Astrocyte (in vitro differentiated cells and primary cell): ENCODE measurements at places on chromosomes 4 and X.

DNA sequence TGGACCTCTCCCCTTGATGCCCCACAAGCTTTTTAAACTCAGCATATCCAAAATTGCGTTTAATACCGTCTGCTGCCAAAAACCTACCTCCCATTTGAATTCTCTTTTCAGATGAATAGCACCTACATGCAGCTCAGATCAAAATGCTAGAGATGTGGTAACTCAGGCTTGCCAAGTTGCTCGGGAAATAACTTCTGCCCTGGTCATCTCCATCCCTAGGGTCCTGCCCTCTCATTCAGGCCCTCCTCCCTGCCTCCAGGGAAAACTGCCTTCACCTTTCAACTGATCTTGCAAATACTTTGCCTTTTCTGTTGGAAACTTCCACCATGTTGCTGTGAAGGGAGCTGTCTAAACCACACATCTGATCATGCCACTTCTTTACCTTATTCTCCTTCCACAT, 114.1 kb downstream of the SPRY1 start:
- no peak for DNase-seq

DNA sequence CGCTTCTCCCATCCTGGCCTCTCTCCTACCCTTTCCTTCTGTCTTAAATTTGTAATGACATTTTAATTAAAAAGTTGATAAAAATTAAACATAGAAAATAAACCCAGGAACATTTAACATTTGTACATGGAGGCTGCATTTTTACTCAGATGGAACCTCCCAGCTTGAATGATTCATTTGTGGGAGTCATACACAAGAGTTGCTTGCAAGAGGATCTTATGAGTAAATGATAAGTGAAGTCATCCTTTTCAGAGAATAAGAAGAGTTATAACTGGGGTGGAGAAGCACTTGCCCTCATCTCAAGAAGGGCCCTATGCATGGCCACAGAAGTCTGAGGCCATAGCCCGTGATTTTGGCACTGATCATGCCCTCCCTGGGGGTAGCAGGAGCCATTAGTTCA, 482.9 kb upstream of the BOD1L1 start:
- DNase-seq: peak; percentile 63

- no peak for DNase-seq
Measured at GRCh38 chrX:1537031-1537715, at the start of gene P2RY8. TSS of gene P2RY8 (minus strand) at chrX:1537185. CDS start at chrX:1466558, 70,627 bp downstream.

DNA sequence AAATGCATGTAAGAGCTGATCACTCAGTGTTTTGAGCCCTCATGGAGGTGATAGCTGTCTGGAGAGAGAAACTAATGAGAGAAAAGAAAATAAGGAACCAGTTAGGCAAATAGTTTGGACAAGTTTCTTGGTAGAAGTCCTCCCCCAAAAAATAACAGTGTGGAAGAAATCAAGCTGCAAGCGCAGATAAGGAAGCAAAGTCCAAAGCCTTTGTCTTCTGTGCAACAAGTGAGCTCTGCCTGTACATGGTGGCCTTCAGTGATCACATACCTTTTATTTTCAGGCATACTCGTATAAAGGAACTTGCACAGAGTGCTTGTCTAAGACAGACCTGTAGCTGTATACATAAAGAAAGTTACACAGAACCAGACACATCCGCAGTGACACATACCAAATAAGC, 2.5 kb upstream of the UGT2A3 start:
- no peak for DNase-seq

- DNase-seq: no peak
Measured at GRCh38 chrX:26254436-26254835, 38.5 kb downstream of the MAGEB5 start.

DNA sequence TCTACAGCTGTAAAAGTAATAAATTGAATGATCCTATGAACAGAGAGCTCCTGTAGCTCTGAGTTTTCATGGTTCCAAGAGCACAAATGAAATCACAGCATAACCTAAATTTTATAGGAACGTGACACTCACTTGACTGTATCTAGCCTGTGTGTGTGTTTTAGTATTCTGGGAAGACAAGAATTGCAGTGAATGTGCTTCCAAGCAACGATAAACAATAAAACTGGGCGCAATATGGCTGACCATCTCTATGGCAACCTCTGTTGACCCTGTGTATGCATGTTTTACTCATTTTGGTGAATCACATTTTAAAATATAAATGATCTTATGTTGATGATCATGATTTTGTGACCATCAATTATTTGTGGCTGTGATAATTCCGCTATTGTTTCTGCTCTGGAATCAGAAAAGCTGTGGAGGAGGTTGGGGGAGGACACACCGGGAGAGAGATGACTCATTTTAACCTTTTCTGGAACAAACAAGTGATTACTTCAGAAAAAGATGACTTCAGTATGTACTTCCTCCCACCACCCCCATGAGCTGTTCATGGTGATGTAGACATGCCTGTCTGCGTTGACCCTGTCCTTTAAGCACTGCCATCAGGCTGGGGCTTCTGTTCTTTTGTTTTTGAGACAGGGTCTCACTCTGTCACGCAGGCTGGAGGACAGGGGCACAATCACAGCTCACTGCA, 31.8 kb downstream of the USP11 start:
- peak; percentile 67 for DNase-seq

- no peak for DNase-seq
Measured at GRCh38 chrX:30627818-30628652, 25.2 kb upstream of the GK start.

- no peak for DNase-seq
Measured at GRCh38 chr4:137647375-137647774, 115.1 kb upstream of the PCDH18 start.

- no peak for DNase-seq
Measured at GRCh38 chrX:95860127-95860526, 824.5 kb upstream of the DIAPH2 start.

GRCh38 chrX:63934791-63935190, 149.8 kb upstream of the ARHGEF9 start:
- DNase-seq: no peak
